GM18507 (cell line): ENCODE measurements at places on chromosomes 1 and 21.

DNA sequence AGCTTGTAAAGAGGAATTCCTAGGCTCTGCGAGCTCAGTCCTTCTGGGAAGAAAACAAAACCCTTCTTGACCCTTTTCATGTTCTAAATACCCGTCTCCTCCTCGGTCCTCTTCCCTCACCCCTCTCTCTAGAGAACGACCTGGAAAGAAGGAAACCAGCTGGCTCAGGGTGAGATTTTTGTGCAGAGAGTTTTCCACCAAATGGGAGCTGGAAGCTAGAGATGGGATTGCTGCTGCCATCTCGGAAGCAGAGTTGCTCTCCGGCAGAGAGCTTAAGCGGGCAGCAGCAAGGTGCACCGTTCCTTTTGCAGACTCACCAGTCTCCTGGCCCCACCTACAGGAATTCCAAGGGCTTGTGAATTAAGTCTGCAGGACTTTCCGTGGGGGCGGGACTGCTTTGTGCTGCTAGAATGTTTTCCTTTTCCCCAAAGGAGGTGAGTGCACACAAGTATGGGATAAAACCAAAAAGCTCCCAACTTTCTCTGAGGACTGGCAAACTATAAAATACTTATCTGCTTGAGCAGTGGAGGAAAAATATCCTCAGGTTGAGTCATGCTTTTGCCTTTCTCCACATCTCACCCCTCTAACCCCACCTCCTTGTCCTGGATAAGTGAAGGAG lies 29.1 kb upstream of the KIAA0040 start:
- DNase-seq = no peak

DNA sequence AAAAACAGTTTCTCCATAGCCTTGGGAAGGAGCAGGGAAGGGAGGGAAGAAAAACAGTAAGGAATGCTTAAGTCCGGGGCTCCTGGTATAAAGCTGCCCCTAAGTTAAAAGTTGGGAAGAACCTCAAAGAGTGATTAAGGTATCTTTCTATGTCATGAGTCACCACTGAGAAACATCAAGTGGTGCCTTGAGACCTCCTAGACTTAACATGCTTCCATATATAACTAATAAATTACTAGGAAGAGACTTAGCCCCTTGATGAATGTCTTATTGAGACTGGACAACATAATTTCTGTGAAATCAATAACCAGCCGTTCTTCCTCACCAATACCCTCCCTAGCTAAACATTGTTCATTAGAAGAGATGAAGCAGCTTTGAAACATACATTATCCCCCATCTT lies 121.8 kb upstream of the SLC44A3 start:
- DNase-seq = no peak

DNA sequence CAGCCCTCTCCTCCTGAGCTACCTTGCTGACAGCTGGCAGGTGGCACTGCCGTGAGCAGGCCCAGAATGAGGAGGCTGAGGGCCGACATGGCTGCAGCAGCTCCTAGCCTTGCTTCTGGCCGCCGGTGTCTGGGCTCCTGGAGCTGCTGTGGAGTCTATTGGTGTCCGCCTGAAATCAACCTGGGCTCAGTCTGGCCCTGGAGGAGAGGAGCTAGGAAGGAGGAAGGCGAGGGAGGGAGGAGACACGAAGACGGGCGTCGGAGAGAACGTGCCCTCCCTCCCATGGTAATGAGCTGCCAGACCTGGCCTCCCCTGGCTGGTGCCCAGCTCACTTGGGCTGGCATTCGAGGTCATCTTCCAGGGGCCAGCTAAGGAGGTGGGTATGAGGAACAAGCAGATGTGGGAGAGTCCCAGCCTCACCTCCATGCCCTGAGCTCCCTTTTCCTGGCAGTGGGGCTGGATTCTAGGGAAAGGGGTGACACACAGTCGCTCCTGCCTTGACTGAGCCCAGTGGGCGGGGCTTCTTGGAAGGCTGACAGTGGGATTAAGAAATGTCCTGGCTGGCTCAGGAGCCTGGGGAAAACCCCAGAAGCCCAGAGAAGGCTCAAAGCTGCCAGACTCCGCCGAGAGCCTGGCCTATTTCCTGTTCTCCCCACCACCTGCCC lies at the start of gene PDZK1IP1:
Gene PDZK1IP1, minus strand, starts transcription at position 193 of the 665 bp plus-strand sequence. Its CDS starts 104 bp downstream, at position 89.
- DNase-seq = no peak

DNA sequence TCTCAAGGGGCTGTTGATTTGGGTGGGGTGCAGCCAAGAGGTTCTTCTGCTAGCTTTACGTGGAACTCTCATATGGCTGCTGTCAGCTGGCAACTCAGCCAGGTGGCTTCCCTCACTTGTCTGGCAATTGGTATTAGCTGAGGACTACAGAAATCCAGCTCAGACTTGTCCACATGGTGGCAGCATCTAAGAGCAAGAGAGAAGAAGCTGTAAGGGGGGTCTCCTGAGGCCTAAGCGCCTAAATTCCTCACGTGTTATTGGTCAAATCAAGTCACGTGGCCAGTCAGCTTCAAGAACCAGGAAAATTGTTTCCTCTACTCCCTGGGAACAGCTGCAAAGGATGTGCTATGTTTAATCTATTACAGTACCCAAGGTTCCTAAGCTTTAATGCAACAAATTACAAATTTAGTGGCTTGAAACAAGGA lies 4.2 kb upstream of the DYRK3 start:
- DNase-seq = no peak

GRCh38 chr1:1205769-1206375 lies 520 bp downstream of the TNFRSF18 start:
- no peak for DNase-seq

DNA sequence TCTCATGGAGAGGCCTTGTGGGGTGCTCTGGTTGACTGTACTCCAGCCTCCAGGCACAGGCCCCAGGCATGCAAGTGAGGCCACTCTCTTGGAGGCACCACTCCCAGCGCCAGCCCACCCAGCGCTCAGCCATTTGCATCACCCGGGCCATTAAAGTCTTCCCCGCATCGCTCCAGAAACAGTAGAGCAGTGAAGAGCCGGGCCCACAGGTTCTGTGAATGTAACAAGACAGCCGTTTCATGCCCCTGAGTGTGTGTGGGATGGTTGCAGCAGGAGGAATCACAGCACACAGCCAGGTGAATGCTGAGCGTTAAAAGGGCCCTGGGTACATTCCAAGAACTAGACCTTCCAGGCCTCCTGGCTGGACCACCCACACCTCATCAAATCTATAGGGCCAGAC lies 19.0 kb upstream of the CD2 start:
- DNase-seq = no peak

DNA sequence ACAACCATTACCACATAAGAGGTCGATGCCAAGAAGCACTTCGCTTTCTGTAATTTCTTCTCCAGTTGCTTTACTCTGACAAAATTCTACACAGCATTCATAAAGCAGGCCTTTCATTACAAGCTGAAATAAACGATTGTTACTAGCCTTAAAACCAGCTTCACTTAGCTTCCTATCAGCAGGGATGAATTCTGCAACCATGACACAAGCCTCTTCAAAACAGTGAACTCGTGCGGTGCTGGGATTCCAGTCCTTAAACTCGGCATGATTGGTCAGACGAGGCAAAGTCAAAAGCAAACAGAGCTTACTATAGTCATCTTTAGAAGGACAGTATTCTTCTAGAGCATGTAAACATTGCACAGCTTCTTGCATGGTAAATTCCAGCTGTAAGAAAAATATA lies 30.6 kb downstream of the WDR47 start:
- DNase-seq = no peak

DNA sequence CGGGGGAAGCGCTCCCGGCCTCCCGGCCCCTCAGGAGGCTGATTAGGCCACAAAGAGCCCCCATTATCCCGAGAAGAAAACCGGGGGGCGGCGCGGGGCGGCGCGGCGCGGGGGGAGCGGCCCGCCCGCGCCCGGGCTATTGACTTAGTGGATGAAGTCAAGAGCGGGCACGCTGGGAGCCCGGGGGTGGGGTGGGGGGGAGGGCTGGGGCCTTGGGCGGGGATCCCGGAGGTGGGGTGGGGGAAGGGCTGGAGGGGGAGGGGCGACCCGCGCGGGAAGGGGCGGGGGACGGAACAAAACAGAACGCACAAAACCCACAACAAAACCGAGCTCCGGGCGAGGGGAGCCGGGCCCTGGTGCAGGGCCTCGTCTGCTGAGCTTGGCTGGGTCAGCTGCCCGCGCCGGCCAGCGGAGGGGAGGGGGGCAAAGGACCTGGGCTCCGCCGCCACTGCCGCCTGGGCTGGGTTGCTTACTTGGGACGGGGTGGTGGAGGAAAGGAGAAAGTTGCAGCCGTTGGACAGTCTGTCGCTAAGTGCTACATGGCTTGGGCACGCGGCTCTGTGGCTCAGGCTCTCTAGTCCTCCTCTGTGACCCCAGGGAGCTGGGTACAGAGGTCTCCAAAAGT lies 16.3 kb downstream of the PAX7 start:
- no peak for DNase-seq
